ENCODE measurements at places on chromosomes 13 and 19.

GRCh38 chr13:85009447-85009846 lies 789.8 kb downstream of the SLITRK6 start:
- DNase-seq, result no peak

DNA sequence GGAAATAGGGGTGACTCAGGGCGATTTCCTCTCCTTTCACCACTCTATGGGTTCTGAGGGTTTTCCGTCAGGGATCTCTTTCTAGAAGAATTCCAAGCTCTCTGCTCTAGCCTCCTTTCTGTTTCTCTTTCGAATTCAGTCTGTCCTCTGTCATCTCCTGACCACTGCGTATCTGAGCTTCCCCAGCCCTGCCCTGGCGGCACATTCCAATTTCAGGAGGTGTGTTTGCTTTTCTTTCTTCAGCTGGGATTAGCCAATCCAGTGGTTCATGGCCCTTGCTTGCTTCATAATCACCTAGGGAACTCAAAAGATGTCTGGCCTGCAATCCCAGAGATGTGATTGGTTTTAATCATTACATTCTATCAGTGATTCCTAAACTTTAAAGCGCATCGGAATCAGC lies 9.4 kb downstream of the IFNL2 start:
- DNase-seq, result no peak

DNA sequence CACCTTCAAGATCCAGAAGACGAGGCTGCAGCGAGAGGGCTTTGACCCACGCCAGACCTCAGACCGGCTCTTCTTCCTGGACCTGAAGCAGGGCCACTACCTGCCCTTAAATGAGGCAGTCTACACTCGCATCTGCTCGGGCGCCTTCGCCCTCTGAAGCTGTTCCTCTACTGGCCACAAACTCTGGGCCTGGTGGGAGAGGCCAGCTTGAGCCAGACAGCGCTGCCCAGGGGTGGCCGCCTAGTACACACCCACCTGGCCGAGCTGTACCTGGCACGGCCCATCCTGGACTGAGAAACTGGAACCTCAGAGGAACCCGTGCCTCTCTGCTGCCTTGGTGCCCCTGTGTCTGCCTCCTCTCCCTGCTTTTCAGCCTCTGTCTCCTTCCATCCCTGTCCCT lies 7.0 kb upstream of the PGLS start:
- no peak for DNase-seq

- no peak for DNase-seq
Observed at GRCh38 chr19:48900477-48901406, 630 bp downstream of the NUCB1 start.

Data from bone marrow (tissue), 2 donors.